ENCODE measurements at places on chromosomes 2 and 18. TPM values are rescaled to one million over a fixed set of nuclear protein-coding genes. Genes with fewer than 3 reads are reported as not detected.

The ATIC gene
- 199 TPM for total RNA-seq

The OSBPL6 gene
- 6.8 TPM for total RNA-seq

The IL36RN gene
- total RNA-seq: 0.14 TPM

The CRYBA2 gene
- not detected for total RNA-seq

The REG3A gene
- total RNA-seq: not detected

The DYNAP gene
- total RNA-seq: not detected
